ENCODE measurements at places on chromosomes 1 and 21. TPM values are rescaled to one million over a fixed set of nuclear protein-coding genes. Genes with fewer than 3 reads are reported as not detected.

DNA sequence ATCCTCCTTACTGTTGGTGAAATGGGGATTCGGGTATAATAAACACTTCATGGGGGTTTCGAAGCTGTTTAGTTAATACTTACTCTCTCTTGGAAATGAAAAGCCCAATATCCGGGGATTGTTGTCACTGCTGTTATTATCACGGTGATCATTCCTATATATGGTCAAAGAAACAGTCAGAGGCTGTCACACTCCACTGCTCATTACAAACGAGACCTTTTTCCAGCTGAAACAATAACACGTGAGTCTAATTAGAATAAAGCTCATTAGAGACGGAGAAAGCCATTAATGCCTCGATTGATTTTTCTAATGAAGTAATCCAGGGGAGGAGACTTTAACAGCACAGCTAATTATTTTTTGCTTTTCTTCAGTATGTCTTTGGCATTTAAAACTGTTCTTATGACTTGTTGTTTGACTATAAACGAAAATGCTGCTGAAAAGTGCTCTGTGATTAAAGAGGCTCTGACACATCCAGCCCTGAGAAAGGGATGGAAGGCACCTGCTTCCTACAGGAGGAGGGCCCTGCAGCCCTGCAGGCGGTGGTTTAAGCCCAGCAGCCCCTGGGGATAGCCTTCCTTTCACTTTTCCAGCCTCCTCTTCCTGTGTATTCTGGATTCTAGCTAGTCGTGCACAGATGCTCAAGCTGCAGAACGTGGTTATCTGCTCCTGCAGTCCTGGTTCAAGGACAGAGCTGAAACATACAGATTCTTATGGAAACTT is 143.6 kb downstream of the EDEM3 start:
- no peak for DNase-seq

DNA sequence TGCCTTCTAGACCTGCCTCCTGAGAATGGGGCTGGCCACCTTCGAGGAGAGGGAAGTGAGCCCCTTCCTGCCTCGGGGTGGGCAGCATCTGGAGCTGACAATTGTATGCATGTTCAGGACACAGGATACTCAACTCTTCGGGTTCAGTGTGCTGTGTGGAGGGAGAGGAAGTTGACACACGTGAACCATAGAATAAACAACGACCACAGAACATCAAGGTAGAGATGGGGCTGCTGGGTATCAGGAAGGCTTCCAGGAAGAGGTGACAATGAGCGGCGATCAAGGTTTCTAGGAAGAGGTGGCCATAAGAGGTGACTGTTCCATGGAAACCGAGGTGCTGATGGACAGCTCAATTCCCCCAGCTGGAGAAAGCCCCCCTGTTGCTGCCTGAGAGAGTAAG is 22.0 kb downstream of the UBIAD1 start:
- DNase-seq: no peak

- no peak for DNase-seq
These were observed 33.5 kb downstream of the UBE2G2 start for GRCh38 chr21:44767834-44768831.

DNA sequence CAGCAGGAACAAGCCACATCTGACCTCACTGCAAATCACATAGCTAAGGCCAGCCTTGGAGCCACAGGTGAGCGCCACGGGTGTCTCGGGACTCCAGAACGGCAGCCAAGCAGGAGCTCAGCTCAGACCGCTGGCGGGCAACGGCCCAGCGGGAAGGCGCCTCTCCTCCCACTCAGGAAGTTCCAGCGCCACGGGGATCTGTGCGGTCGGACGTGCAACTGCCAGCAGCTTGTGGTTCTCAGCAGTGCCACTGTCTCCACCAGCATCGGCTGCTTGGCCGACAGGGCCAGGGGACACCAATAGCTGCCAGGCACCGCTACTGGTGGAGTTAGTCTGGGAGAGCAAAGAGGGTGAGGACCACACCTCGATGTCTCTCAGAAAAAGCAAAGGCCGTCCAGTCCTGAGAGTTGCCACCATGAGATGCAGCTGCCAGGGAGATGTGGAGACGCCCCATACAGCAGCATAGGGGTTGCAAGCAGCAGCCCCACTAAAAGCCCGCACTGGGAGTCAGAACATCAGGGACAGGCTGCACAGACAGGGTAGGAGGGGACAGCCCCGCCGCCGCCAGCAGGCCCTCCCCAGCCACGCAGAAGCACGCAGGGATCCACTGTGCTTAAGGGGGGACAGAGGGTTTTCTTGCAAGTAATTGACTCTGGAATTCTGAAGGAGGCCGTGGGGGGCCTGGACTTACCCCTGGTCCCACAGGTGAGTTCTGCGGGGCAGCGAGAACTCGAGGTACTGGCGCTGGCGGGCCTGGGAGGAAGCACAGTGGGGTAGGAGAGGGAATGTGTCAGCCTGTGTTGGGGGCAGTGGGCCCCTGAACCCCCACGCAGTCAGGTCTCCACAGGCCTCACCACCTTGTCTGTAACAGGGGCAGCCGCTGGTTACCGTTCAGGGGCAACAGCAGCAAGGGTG is 83.5 kb downstream of the NPHP4 start:
- DNase-seq: no peak

DNA sequence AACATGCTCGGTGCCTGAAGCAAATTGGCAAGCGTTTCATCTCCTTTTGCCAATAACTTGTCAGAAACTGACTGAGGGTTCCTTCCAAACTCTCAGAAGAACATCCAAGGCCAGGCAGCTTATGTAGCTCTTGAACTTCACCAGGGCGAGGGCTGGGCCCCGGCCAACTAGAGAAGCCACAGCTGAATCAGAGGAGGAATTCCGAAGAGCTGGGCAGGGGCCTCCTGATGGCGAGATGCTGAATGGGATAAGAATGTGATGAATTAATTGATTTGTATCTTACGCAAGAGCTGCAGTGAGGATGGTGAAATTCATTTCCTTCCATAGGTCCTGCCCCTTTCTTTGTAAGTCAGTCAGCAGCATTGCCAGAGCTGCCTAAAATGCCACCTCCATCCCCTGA is 345.8 kb downstream of the KIF26B start:
- peak; percentile 94 for DNase-seq

- peak; percentile 12 for DNase-seq
These were observed 12.6 kb downstream of the DFFB start for GRCh38 chr1:3869751-3870301.

- peak; percentile 96 for DNase-seq
These were observed 121.2 kb downstream of the EPHB2 start for GRCh38 chr1:22831729-22832413.

- no peak for DNase-seq
These were observed at the start of gene LRRC53 for GRCh38 chr1:74512170-74512915. Gene LRRC53, minus strand, starts transcription at chr1:74512611. Its CDS starts 29,262 bp downstream, at chr1:74483349.

DNA sequence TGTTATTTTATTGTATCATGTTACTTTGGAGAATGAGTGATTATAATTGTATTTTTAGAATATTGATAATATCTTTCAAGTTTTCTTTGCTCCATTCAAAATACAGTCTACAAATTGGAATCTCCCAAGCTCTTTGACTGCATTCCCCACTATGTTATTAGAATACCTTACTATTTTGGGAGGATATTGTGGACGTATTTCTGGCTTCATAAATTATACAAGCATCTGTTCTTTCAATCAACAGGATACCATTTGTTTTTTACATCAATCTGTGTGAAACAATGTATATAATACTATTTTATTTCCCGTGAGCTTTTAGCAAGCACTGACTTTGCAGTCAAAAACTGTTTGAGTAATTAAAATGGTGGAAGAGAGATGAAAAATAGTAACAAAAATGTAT is 226.5 kb downstream of the PTPRC start:
- no peak for DNase-seq

DNA sequence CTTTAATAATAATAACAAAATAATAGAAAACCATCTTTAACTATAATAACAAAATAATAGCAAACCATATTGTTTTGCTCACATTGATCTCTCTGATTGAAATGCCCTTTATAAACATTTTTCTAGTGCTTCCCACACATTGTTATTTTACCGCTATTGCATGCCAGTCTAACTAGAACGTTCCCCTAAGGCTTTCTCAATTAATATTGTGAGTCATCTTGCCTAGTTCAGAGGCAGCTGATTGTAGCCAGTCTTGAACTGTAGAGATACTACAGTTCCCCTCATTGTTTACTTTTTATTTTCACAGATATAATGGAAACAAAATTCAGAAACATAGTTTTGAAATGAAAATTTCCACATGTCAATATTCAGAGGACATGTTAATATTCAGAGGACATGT is 192.3 kb upstream of the ADGRL4 start:
- DNase-seq: peak; percentile 72

GCSAML gene
- total RNA-seq: not detected

OR2T11 gene
- total RNA-seq: not detected

SELE gene
- not detected for total RNA-seq

All from fibroblast of lung (primary cell).